ENCODE measurements at places on chromosomes 6 and 20. TPM values are rescaled to one million over a fixed set of nuclear protein-coding genes. Genes with fewer than 3 reads are reported as not detected.

The FOXQ1 gene
- total RNA-seq = 2.5 TPM

The AHCY gene
- 87.6 TPM for total RNA-seq

The BPIFA1 gene
- not detected for total RNA-seq

The MLN gene
- not detected for total RNA-seq

The EDN1 gene
- 0.88 TPM for total RNA-seq

The SGK2 gene
- under 0.01 TPM for total RNA-seq

The RAB32 gene
- 115 TPM for total RNA-seq

The LY6G6D gene
- not detected for total RNA-seq

The SLC17A9 gene
- total RNA-seq = 5.6 TPM

The C6orf15 gene
- total RNA-seq = not detected

The KHDC1L gene
- total RNA-seq = 0.72 TPM

The DEFB124 gene
- total RNA-seq = not detected

The TXLNB gene
- total RNA-seq = 0.59 TPM

The TRIM31 gene
- not detected for total RNA-seq

The SPATA2 gene
- 3.2 TPM for total RNA-seq

The CAGE1 gene
- total RNA-seq = under 0.01 TPM

The BPIFB2 gene
- not detected for total RNA-seq

The CD109 gene
- total RNA-seq = 93.4 TPM

The ESR1 gene
- total RNA-seq = 3.3 TPM

The PRSS35 gene
- total RNA-seq = 1.1 TPM

The ZNF335 gene
- total RNA-seq = 20.3 TPM

The BICRAL gene
- total RNA-seq = 9.4 TPM

The ACTL10 gene
- 2.2 TPM for total RNA-seq

The MAFB gene
- total RNA-seq = 12.7 TPM

The PLCB1 gene
- 13.4 TPM for total RNA-seq

The ADGRG6 gene
- 0.36 TPM for total RNA-seq

The RAET1L gene
- not detected for total RNA-seq

The EEF1A2 gene
- total RNA-seq = not detected

The ZSCAN31 gene
- 19.9 TPM for total RNA-seq

The CDH22 gene
- not detected for total RNA-seq

The HIVEP2 gene
- total RNA-seq = 30.4 TPM

The SLC22A2 gene
- under 0.01 TPM for total RNA-seq

The HSPA12B gene
- total RNA-seq = not detected

The SFT2D1 gene
- total RNA-seq = 22.1 TPM

The MDN1 gene
- 21.4 TPM for total RNA-seq

The ADGRF5 gene
- total RNA-seq = under 0.01 TPM

The THBD gene
- 0.36 TPM for total RNA-seq
